ENCODE measurements at places on chromosomes 3 and 15.
A peak's percentile ranks its signal among the peaks of the same experiment; 100 is the strongest.

DNA sequence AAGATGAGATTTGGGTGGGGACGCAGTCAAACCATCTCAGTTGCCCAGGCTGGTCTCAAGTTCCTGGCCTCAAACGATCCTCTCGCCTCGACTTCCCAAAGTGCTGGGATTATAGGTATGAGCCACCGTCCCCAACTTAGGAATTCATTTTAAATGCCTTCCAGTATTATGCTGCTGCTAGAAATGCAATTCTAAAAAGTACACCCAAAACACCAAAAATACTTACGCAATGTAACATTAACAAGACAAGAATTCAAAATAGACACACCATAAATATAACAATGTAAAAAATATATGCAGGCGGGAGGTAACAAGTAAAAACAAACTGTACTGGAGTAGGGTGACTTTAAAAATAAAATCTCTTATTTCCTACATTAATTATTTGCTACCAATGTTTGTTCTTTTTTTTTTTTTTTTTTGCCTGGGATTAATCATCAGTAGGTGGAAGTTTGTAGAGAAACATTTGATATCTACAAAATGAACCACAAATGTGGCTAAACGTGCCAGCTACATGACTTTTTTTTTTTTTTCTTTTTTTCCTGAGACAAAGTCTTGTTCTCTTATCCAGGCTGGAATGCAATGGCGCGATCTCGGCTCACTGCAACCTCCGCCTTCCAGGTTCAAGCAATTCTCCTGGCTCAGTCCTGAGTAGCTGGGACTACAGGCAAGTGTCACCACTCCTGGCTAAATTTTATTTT, 56.8 kb downstream of the SETMAR start:
- no peak for DNase-seq

DNA sequence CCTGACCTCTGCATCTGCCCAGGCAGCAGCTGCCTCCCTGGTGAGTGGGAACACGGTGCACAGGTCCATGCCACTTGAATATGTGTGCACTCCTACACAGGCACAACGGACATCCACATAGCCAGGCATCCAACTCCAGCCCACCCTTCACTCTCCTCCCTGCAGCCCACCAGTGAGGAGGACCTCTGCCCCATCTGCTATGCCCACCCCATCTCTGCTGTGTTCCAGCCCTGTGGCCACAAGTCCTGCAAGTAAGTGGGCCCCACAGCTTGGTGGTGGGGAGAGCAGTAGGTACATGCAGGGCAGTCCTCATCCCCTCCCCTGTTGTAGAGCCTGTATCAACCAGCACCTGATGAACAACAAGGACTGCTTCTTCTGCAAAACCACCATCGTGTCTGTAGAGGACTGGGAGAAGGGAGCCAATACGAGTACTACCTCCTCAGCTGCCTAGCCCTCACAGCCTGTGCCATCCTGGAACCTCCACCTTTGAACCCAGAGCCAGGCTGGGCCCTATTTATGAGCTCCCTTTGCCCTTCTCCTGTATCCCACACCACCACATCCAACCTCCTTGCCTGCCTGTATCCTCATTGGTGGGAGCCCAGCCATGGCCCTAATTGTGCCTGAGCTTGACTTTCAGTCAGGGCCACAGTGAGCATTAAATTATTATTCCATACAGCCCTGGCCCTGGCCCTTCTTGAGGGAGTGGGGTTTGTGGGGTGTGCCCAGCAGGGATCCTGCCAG, 1.5 kb upstream of the AMIGO3 start:
- no peak for DNase-seq

DNA sequence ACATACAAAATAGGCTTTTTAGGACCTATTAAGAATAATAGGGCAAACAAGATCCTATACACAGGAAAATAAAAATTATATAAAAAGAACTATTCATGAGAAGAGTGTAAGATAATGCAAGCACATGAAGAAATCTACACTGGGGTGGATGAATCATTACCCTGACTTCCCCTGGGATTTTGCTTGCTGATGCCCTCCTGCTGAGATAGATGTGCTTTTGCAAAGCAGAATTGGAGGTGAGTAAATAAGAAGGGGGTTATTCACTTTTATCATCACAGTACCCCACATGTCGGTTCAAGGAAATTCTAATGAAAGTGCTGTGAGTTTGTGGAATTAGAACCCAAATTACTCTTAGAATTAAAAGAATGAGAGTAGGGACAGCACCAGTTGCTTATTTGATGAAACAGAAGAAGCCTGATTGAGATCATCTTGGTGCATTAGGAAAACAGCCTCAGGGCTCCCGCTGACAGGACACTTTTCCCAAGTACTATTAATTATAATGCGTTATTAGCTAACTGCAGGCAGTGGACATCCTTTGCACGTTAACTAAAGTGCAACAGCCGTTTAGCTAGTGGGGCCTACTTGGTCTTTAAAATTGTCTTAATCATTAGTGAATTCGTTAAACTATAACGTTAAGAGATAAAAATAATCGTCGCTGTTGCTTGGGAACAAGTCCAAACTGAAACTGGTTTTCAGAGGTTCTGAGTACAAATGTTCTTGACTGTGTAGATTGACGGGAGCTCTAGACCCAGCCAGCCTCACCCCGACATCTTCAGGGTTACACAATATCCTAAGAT, 48.4 kb downstream of the SLC2A2 start:
- no peak for DNase-seq

DNA sequence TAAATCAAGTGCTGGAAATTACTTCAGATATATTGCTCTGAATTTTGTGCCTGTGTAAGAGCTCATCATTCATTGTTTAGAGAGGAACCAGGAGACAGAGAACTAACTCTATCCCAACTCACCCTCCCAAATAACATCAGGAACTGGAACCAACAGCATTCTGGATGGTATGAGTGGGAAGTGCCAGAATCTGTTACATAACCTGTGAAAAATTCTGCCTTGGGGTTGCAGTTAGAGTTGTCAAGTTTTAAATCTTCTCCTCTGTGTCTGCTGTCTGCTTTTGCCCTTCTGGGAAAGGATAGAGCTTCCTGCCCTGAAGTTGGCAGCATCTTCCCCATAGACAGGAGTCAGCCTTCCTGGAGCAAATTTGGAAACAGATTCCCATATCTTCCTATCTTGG, 41.2 kb downstream of the TIMP4 start:
- DNase-seq = no peak

GRCh38 chr3:73734211-73735089, 109.7 kb upstream of the PDZRN3 start:
- DNase-seq = no peak

- no peak for DNase-seq
These were observed 27.6 kb upstream of the FOXP1 start for GRCh38 chr3:71611099-71611498.

GRCh38 chr3:105806359-105806758, 62.5 kb downstream of the CBLB start:
- DNase-seq = peak; percentile 68

- DNase-seq = peak; percentile 89
These were observed 1.0 kb upstream of the CCR5 start for GRCh38 chr3:46369675-46370132.

DNA sequence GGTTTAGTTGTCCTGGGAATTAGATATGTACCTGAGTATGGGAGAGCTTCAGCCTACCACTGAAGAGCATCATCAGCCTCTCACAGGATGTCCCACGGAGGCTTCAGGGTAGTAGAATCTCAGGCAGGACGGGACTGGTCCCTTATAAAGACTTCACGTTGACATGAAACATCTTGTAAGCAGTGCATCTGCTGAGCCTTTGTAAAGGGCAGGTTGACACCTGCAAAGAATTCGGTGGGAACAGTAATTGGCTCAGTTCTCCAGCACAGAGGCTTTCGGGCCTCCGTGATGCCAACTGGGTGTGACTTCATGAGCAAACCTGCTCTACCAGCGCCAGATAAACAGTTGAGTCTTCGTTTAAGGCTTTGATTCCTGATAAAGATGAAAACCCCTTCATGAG, 26.9 kb upstream of the AVEN start:
- no peak for DNase-seq

DNA sequence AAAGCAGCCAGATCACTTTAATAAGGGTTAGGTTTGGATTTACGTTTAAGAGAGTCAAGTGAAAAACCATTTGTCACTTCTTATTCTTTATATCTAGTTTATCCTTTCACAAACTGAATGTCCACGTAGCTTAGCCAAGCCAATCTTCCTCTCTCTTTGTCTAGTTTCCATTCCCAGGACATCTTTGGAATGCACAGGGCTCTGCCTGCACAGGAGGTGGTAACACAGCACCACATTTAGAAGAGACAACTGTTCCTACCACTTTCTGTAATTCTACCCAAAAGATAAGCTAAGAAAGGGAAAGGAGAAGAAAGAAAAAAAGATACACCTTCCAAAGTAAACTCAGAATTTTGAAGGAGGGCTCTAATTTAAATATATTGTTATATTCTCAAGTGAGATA, 67.9 kb downstream of the IGSF11 start:
- DNase-seq = no peak

GRCh38 chr15:40932156-40932555, 3.0 kb downstream of the DLL4 start:
- DNase-seq = no peak

GRCh38 chr3:60282866-60283265, 968.4 kb downstream of the FHIT start:
- no peak for DNase-seq

GRCh38 chr15:57216288-57216687, 160.0 kb upstream of the CGNL1 start:
- DNase-seq = peak; percentile 8

DNA sequence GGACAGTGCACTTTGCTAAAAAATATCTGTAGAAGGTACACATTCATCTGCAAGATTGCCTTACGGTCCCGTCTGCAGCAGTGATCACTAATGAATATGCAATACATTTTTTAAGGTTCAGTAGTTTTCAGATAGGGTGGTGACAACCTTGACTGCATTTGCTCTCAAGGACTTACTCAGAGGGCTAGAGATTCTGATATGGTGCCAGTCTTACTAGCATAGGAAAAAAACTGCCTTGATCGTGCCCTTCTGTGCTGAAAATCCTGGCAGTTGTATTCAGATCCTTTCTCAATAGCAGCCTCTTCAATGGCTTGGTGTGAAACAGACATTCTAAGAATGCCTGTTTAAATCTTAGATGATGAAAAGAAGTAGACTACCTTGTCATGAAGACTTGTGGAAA, 411.9 kb upstream of the CCDC54 start:
- DNase-seq = no peak

GRCh38 chr3:125434582-125435011, 59.5 kb upstream of the ZNF148 start:
- DNase-seq = peak; percentile 78

GRCh38 chr15:70336425-70337009, 238.8 kb upstream of the TLE3 start:
- no peak for DNase-seq

- no peak for DNase-seq
These were observed 859 bp downstream of the RORA start for GRCh38 chr15:61227950-61228936.

DNA sequence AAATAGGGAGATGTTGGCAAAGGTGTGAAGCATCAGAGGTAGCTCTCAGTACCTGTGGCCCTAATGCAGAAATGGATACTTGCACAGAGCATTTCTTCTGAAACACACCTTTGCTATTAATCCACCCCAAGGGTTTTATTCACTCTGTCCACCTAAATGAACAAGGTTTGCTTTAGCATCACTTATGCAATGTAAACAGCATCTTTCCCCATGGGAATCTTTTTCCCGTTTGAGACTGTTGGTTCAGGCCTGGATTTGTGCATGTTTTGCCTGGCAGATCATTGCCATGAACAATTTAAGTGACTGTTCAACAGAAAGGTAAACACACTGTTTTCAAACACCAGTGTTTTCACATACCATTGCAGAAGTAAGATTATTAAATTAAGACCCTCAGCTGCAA, 508.3 kb downstream of the SOX2 start:
- DNase-seq = no peak

DNA sequence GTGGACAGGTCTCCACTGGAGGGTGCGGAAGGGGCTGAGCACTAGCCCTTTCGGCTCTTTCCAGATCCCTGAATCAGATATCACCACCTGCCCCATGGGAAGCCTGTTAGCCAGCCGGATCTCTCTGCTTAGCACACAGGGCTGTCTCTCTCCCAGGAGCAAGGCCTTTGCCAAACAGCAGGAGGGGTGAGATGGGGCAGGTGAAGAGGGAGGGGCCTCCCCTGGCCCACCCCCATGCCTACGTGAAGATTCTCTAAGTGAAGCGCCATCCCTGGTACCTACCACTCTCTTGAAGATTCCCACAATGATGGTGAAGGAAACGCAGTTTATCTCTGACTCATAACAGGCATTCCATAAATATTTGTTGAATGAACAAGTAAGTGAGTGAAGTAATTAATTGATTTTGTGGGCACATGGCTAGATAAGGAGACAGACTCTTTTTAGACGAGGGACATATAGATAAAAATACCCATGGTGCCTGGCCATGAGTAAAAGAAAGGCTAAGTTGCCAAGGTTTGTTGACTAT, 19.6 kb upstream of the HCN4 start:
- no peak for DNase-seq

GRCh38 chr3:188041193-188041592, 112.8 kb upstream of the LPP start:
- peak; percentile 21 for DNase-seq

- DNase-seq = no peak
These were observed 27.6 kb downstream of the CPOX start for GRCh38 chr3:98565843-98566242.

- peak; percentile 75 for DNase-seq
These were observed 120.2 kb downstream of the LRRC28 start for GRCh38 chr15:99371180-99372103.

DNA sequence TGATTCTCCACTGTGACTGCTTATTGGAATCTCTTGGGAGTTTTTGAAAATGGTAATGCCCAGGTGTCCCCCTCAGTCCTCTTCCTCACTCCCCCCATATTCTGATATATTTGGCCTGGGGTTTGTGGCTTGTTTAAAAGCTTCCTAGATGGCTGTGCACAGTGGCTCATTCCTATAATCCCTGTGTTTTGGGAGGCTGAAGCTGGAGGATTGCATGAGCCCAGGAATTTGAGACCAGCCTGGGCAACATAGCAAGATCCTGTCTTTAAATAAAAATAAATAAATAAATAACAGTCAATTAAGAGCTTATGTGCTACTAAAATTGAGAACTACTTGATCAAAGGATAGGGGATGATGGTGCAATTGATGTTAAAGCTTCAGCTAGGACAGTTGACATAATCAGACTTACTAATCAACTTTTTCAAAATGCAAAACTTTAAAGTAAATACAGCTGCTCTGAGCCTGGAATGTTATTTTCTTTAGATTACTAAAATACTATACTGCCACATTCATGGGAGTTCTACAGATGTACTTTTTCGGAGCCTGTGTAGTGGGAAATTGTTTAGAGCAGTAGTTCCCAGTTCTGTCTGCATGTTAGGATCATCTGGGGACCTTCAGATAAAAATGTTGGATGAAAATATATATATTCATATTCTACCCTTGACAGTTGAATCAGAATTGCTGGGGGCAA, 33.4 kb downstream of the ARIH1 start:
- no peak for DNase-seq
